ENCODE measurements at places on chromosomes 3 and 15.

DNA sequence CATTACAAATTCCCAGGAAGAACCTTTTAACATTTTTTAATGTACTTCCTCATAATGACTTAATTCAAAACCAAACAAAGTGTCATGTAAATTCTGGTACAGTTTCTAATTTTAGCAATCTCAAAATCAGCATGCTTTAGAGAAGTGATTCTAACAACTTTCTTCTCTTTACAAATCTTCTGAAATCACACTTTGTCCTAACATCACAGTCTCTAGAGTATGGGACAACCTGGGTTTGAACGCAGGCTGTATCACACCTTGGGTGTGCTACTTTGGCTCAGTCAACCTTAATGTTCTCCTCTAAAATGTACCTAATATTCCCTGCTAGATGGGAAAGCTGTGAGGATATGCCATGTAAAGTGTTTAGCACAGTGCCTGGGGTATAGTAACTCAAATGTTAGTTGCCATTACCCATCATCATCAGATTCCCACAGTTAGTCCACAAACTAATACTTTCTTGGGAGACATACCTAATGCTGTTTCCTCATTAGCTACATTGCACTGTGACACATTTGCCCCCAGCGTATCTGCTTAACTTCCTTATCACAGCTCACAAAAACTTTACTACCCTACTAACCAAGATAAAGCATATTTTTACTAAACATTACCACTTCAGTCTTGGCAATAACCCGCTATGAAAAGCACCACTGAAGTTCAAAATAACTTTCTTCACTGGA is 3.1 kb downstream of the TSPAN3 start:
- no peak for DNase-seq

DNA sequence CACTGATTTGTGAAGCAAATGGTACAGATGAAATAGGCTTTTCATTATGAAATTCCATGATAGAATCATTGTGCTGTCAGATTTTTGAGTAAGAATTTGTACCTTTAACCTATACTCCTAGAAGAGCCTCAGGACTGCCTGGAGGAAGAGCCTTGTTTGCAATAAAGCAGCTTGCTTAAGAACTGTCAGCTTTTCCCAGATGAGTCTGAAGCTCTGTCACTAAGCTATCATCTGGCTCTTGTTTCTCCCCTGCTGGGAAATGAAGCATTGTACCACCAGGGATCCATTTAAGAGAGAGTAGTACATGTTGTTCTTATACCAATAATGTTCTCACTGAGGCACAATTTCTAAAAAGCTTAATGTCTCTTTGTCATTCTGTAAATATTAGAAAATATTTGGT is 85.1 kb upstream of the FLNB start:
- DNase-seq: no peak

DNA sequence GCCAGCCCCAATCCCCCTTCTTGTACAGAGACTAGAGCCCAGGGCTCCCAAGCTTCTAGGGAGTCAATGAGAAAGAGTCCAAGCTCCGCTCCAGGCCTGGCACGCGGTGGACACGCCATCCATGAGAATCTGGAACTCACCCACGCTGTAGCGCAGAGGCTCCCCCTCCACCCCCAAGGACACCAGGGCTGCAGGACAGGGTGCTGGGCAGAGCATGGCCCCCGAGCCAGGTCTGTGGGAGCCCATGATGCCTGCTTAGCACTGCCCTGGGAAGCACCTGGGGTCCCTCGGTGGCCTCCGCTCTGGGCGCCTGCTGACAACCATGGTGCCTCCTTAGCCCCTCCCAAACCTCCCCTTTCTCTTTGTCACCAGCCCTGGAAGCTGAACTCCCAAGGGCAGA is 28.5 kb downstream of the ACSBG1 start:
- DNase-seq: no peak

DNA sequence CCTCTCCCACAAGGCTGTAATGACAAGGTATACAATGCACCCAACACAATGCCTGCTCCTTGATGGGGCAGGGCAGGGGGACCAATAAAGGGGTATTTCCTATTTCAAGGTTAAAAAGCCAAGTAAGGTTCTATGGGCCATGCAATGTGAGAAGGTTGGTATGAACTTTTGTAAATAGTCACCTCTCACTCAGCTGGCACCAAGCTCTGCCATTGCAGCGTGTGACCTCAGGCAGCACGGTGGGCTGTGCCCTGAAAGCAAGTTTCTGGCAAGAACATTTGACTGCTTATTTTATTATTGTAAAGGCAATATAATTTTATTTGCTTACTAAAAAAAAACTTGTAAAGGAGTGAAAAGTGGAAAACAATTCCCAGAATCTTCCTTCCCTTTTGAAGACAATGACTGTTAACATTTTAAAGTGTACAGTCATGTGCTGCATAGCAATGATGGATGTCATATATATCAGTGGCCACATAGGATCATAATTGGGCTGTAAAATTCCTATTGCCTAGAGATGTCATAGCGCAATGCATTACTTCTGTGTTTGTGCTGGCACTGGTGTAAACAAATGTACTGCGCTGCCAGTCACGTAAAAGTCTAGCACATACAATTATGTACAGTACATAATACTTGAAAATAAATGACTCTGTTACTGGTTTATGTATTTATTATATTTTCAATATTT is 167.3 kb upstream of the RORA start:
- no peak for DNase-seq

DNA sequence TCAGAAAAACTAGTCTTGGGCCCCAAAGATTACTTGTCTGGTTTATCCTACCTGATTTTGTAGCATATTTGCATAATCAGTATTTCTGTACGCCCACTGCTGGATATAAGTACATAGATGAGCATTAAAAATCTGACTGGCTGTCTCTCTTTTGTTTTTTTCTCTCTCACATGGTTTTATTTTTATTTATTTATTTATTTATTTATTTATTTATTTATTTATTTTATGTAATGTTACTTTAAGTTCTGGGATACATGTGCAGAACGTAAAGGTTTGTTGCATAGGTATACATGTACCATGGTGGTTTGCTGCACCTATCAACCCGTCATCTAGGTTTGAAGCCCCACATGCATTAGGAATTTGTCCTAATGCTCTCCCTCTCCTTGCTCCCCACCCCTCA is 31.9 kb downstream of the C2CD4B start:
- DNase-seq: no peak

- no peak for DNase-seq
Observed at GRCh38 chr3:156323466-156323865, 203.1 kb downstream of the KCNAB1 start.

GRCh38 chr3:186084264-186084663 is 24.6 kb downstream of the ETV5 start:
- no peak for DNase-seq

- DNase-seq: no peak
Observed at GRCh38 chr3:59424268-59425010, 374.6 kb upstream of the CFAP20DC start.

GRCh38 chr3:5198986-5199731 is 11.7 kb downstream of the EDEM1 start:
- no peak for DNase-seq

GRCh38 chr3:4493941-4494894 is 1.1 kb downstream of the ITPR1 start:
- DNase-seq: no peak

GRCh38 chr15:25057574-25057973 is 102.8 kb downstream of the SNRPN start:
- DNase-seq: no peak

GRCh38 chr3:187518207-187518606 is 150.0 kb downstream of the RTP4 start:
- no peak for DNase-seq

DNA sequence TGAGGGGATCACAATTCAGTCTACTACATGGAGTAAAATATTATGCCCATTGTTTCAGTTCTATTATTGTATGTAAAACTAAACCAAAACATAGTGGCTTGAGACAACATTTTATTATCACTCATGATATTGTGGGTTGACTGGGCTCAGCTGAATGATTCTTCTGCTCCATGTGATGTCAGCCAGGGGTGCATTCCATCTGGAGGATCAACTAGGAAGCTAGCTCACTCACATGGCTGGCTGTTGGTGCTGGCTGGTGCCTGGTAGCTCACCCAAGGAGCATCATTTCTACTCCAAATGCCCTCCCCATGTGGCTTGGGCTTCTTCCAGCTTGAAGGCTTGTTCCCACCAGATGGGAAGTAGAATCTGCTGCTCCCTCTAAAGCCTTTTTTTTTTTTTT is 51.8 kb upstream of the CLRN1 start:
- DNase-seq: no peak

DNA sequence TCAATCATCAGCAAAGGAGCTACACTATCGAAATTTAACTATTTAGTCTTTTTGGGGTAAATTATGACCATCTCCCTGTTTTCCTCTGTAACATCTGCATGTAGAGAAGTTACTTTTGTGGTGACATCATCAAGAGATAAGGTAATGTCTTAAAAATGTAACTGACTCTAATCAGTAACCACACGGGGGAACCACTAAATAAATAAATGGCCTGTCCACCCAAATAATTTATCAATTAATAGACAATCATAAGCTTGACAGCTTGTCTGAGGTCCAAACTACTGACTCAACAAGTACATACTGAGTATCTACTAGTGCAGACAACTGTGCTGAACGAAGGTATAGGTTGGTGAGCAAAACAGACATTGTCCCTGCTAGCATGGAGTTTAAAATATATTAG is 219.3 kb downstream of the SLC9A9 start:
- DNase-seq: no peak

GRCh38 chr3:124250053-124250452 is 258.1 kb upstream of the ROPN1 start:
- no peak for DNase-seq

GRCh38 chr15:48693484-48693883 is 48.0 kb upstream of the FBN1 start:
- DNase-seq: no peak

DNA sequence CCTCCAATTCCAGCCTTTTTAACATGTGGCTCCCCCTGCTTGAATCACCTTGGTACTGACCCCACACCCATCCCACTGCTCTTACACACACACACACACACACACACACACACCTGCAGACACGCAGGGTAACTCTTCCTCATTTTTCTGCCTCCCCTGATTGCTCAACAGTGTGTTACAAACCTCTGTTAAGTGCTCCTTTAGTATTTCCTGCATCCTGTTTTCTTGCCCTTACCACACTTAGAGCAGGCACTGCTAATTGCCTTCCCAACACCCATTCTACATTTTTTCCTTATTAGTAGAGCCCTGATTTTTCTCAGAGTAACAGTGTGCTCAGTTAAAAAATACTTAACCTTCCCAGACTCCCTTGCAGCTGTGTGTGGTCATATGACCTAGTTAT is 184.0 kb downstream of the EBLN2 start:
- DNase-seq: no peak

- DNase-seq: no peak
Observed at GRCh38 chr3:15809313-15809712, 11.5 kb upstream of the ANKRD28 start.

DNA sequence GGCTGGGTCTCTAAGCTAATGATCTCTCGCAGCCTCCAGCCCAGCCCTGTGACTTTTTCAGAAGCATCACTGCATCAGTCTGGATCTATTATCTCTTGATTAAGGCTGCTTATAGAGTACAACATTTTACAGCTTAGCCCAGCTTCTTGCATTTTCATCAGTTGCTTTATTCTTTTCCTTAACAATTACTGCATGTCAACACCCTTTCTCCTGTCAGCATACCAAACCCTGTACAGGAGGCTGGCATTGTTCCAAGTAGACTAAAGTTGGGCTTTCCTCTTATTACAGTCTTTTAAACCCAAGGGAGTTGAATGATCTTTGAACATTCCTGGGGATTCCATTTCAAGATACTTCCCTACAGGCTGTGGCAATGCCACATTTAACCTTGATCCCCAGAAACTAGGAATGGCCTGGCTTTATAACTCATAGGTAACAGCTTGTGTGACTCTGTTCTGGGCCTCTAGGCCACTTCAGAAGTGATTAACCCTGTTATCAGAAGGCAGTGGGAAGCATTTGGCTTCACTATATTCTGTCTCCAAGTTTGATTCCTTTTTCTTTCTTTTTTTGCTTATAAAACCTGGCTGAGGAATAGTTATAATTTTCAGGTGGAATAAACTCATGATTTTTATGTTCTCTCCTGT is 182.9 kb downstream of the KCNMB2 start:
- DNase-seq: no peak

DNA sequence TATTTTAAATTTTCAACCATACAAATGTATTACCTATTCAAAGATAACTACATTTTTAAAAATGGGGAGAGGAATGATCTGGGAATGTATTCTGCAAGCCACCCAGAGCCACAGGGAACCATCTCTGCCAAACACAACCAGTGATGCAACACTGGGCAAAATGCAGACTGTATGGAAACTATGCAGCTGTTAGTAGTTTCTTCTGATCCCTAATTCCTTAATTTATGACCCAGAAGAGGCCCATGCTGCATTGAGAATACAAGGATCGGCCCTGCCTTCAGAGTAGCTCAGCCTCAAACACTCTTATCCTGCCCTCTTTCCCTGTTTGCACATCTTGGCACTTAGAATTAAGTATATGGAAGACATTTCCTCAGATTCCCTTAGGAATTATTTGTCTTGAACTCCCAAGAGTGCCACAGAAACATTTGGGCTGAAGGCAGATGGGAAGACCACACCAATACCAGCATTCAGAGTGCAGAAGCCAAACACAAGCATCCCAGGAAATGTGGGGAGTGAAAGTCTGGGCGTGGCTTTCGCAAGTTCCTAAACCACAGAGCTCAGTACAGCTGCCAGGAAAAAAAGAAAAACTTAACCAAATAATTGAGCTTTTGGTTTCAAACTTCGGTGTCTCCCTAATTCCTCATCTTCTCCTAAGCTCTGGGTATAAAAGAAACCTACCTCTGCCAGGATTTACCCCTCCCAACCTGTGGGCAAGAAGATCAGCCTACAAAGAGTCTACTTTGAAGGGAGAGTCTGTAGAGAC is 5.3 kb downstream of the SNUPN start:
- no peak for DNase-seq

DNA sequence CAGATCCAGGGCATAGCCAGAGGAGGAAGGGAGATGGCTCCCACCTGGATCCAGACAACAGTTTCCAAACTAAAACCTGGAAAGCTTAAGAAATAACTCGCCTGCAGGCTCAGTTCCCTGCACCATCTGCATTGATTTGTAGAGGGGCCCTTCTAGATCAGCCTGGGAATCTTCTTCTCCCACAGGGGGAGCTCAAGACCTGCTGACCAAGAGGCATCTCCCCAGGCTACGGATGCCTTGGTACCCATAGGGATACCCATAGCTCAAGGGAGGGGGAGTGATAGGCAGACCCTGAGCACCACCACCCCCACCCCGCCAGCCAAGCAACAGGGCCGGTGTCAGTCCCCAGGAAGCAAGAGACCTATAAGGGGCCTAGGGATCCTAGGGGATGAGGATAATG is 28.0 kb upstream of the DCLK3 start:
- DNase-seq: no peak
